Stimulated activated CD4-positive, alpha-beta T cell treated with anti-CD3 and anti-CD28 coated beads, TNF-alpha, amount 100 ng/mL, for 1 hour (primary cell): ENCODE measurements at places on chromosomes 2 and 18.

DNA sequence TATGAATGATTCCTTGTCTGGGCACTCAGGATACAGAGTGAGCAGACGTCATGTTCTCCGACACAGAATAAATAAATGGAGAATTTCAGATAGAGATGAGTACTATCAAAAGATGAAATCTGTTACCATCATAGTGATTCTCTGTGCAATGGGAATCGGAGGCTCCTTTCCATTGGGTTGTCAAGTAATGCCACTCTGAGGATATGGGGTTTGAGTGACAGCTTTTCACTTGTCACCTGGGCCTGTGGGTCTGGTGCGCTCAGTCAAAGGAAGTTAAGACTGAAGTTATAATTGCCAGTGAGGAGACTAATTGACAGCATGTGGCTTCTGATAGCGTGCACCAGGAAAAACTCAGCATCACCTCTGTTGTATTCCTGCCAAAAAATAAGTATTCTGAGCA, 387.2 kb downstream of the SOX11 start:
- no peak for DNase-seq

DNA sequence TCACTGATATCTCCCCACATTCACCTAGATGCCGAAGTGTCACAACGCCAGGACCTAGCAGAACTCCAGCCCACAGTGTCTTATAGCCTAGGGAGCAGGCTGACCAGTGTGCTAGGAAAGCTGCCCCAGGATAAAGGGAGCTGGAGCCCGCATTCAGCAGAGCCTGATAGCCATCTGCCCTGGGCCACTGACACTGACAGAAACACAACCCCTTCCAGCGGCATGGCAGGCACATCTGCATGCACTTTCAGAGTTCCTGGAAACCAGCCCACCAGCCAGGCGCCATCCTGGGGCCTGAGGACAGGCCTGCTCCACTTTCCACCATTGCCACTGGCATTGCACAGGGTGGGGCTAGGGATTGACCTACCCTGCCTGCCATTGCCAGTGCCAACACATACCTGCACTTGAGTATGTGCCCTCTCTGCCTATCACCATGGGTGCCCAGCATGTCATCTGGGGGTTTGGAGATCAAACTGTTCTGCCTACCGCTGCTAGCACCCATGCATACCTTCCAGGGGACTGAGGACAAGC, 290.1 kb upstream of the KLHL14 start:
- no peak for DNase-seq

GRCh38 chr2:5473635-5474034, 218.5 kb upstream of the SOX11 start:
- no peak for DNase-seq

- DNase-seq, result no peak
Observed at GRCh38 chr2:137345994-137346393, 580.6 kb downstream of the THSD7B start.

- no peak for DNase-seq
Observed at GRCh38 chr18:5195656-5196055, 1.4 kb downstream of the AKAIN1 start.

GRCh38 chr2:214503568-214503967, 92.7 kb downstream of the VWC2L start:
- no peak for DNase-seq

DNA sequence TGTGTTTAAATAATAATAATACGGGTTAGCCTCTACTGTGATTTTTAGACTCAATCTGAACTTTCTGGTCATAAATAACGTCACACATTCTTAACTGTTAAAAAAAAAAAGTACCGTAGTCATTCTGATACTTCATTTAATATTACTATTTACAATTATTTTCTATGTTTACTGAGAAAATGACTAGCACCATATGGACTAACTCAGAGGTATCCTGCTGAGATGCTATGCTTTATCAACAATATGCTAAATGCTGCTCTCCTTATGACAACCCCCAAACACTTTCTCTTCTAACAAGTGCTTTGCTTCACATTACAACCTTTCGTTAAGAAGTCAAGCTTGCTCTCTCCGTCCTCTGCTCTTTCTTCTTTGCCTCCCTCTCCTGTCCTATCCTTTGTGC, 182.1 kb downstream of the AFF3 start:
- DNase-seq, result no peak

DNA sequence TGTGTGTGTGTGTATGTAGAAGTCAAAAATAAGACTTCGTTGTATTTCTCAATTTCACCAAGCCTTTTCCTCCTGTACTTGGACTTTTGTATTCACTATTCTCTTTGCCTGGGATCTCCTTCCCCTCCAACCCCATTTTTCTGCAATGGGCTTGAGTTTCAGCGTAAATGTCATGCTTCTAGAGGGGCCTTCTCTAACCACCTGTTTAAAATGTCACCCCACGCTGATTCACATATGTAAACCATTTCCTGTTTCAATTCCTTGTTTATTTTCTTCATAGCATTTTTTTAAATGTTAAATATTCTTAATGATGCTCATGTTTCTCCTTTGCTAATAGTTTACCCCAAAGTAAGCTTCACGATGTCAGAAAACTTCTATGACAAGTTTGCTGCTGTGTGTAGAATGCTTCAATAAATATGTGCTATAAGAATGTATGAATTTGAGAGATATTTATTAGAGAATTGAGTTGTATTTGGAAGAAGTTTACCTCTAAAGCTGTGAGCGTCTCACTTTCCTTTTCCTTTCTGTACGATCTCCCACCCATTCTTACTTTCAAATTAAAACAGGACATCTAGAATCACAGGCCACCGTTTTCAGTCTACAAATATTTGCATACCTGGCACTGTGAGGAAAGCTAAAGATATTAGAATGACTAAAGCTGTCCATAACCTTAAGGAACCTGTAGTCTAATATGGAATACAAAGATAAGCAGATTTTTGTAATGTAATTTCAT, 762.4 kb downstream of the LRRTM4 start:
- no peak for DNase-seq

DNA sequence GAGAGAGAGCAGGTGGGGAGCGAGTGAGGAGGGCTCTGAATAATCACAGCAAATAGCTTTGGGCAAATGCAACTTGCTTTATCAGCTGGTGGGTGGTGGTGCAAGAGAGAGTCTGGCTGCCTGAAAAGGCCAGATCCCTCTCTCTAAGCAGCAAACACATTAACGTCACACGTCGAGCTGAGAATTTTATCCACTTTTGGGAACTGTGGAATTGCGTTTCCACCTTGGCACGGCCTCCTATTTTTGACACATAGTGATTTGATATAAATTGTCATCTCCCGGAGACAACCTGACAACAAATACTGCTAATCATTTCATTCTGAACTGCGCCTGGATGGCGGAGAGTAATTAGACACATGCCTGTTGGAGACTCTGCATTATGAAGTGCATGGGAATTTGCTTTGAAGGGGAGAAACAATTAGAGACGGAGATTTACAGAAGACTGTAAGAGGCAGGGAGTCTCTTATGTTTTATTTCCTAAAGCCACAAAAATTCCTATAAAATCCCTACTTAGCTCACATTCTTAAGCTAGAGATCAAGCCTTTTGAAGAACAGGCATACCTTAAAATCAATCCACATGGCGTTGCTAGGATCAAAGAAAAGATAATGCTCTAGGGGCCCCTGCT, 634.1 kb downstream of the TDRD15 start:
- DNase-seq, result no peak

DNA sequence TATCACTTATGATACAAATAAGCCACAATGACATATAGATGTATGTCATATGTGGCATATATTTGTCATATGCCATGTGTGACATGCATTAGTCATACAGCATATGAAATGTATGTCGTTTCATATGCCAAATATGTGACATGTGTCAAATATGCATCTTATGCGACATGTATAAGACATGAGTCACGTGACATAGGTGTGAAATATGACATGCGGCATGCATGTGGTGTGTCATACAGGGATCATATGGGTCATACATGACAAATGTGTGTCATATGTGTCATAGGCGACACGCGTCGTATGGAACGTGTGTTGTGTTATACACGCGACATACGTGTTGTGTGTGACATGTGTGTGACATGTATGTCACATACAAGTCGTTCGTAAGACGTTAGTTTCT, 2154.0 kb upstream of the PIK3C3 start:
- DNase-seq, result no peak

GRCh38 chr2:214492608-214493007, 81.8 kb downstream of the VWC2L start:
- no peak for DNase-seq

DNA sequence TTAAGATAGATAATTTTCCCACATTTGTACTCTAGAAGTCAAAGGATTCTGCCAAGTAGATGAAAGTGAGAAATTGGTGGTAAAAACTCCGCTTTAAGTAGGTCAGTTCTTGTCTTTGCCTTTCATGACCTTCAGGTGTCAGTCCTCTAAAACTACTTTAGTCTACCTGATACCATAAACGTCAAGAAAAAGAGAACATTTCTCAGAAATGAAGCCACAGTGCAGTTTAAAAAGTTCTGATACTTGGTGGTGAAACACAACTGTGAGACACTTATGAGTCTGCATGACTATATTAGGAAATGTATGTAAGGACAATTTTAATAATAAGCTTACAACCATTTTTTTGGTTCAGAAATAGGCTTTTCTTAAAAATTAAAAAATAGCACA, 583.3 kb downstream of the SATB2 start:
- DNase-seq, result no peak

DNA sequence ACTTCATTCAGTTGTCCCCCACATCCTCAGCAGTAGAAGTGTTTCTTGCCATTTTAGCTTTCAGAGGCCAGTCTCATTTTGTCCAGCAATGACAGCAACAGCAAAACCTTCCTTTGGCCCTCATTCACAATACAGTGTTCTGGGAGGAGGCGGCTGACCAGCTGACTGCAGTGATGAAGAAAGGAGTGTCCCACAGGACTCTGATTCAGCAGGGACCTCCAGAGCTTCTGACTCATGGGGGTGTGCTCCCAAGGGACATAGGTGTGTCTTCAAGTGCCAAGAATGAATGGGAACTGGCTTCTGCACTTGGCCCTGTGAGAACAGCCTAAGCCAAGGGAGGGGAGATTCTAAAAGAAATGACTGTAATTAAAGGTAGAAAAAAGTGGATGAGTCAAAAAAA, 147.0 kb upstream of the PELI1 start:
- no peak for DNase-seq

DNA sequence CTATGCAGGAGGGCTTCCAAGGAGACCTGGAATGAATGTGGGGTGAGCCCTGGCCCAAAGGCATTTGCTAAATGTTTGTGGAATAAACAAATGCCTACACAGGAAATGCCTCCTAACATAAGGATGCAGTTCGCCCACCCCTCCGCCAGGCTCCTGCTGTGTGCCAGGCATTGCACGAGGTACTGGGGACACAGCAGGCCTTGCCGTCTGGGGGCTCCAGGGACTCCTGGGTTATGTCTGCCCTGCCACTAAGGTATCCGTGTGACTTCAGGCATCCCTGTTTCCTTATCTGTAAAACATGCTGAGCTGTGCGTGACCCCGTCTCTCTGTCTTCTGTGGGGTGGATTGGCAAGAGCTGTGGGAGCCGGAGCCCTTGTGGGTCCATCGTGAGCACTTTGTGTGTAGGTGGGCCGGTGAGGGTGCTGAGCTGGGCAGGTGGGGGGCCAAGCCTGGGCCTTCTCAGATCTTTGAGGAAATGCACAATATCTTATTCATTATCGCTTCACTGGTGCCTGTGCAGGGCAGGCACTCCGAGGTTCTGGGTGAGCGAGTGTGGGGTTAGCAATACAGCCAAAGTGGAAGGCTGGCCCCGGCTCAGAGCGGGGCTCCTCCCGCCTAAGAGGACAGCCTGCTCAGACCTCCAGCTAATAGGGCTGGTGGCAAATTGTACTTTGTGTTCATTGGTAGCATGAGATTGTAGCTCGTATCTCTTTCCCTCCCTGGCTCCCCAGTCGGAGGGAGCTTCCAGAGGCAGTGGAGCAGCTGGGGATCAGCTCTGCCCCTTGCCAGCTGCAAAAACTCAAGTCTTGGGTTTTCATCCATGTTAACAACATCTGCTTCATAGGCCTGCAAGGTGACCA, 126.8 kb downstream of the GLI2 start:
- no peak for DNase-seq
